T1000 (cell line): ENCODE measurements at places on chromosomes 3 and 15.

DNA sequence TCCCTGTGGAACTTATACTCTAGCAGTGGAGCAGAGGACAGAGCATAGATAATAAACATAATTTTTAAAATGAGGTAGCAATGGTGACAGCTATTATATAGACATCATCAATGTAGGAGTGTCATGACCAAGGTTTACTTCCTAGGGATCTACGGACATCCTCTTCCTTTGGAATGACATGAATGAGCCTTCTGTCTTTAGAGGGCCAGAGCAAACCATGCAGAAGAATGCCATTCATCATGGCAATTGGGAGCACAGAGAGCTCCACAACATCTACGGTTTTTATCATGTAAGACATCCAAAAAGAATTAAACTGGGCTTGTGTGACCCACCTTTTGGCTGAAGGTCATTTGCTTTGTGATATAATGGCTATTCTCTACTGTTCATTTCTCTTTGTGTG, 30.1 kb upstream of the CAPN3 start:
- no peak for DNase-seq

DNA sequence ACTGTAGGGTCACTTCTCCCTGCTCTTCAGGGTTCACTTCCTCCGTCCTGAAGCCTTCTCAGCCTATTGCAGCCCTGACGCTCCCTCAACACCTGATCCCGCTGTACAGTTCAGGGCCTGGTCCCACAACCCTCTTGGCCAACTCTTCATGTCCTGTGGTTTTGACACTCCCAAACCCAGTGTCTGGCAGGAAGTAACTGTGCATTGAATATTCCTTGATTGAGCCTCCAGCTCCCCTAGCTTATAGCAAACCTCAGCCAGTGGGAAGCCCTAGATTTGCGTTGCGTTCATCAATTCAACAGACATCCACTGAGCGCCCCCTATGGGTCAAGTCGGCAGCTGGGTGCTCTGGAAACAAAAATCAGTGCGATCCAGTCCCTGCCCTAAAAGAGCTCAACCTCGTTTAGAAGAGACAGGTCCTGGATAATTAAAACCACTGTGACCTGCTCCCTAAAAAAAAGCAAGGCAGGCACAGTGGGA, 13.5 kb downstream of the UBAP1L start:
- no peak for DNase-seq

- DNase-seq = no peak
Observed at GRCh38 chr3:127915937-127916493, 983 bp downstream of the KBTBD12 start.

DNA sequence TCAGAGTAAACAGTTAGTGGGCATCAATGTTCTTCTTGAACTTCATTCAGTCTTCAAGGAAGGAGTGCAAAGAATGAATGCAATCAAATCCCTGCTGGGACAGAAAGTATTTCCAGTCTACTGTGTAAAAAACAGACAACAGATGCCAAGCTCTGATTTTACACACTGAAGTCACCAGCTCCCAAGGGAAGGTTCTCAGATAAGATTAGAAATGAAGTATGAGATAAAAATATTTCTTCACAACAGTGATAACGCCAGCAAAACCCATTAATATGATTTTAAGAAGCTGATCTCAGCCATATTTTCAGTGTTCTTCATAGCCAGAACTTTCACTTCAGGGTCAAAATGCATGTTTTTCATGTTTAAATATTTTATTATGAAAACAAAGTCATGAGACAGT, 265.6 kb downstream of the CTNNB1 start:
- DNase-seq = no peak

DNA sequence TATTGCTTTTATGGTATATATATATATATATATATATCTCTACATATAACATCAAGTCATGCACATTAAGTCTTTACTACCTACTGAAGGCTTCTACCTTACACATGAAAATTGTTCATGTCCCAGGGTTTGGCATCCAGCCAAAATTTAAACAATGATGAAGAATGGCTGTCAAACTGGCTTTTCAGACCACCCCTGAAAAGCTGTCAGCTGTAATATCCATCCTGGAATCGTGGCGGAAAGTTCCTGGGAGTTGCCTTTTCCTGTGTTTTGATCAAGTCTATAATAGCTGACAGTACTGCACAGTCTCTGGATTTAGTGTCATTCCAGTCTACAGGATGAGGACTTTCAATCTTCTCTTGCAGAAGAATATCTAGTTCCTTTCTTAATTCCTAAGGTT, 48.3 kb downstream of the DHX36 start:
- no peak for DNase-seq

- peak; percentile 25 for DNase-seq
Observed at GRCh38 chr3:10371167-10371566, 50.3 kb upstream of the SEC13 start.

DNA sequence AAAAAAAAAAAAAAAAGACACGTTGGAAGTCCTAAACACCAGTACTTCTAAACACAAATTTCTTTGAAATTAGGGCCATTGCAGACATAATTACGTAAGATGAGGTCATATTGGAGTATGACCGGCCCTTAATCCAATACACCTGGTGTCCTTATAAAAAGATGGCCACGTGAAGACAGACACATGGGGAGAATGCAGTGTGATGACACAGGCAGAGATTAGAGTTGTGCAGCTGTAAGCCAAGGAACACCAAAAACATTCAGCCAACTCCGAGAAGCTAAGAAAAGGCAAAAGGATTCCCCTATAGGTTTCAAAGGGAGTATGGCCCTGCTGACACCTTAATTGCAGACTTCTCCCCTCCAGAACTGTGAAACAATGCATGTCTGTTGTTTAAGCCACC, 379.0 kb upstream of the PDZRN3 start:
- DNase-seq = no peak

GRCh38 chr3:27903446-27903845, 181.3 kb upstream of the EOMES start:
- DNase-seq = no peak

GRCh38 chr15:100869151-100869999, 10.3 kb upstream of the ALDH1A3 start:
- DNase-seq = no peak

DNA sequence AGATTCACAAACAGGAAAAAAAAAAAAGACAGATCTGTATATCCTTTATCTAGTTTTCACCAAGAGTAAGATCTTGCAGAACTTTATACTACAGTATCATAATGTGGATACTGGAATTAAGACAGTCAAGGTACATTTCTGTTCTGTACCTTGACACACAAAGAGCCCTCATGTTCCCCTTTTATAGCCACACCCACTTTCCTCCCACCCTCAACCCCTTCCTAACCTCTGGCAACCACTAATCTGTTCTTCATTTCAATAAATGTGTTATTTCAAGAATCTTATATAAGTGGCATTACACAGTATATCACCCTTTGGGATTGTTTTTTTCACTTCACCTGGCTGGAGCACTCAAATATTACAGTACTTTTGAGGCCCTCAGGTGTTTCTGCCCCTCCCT, 3.6 kb upstream of the RAB6B start:
- DNase-seq = no peak

- peak; percentile 44 for DNase-seq
Observed at GRCh38 chr3:130658678-130659077, 88.0 kb downstream of the PIK3R4 start.

DNA sequence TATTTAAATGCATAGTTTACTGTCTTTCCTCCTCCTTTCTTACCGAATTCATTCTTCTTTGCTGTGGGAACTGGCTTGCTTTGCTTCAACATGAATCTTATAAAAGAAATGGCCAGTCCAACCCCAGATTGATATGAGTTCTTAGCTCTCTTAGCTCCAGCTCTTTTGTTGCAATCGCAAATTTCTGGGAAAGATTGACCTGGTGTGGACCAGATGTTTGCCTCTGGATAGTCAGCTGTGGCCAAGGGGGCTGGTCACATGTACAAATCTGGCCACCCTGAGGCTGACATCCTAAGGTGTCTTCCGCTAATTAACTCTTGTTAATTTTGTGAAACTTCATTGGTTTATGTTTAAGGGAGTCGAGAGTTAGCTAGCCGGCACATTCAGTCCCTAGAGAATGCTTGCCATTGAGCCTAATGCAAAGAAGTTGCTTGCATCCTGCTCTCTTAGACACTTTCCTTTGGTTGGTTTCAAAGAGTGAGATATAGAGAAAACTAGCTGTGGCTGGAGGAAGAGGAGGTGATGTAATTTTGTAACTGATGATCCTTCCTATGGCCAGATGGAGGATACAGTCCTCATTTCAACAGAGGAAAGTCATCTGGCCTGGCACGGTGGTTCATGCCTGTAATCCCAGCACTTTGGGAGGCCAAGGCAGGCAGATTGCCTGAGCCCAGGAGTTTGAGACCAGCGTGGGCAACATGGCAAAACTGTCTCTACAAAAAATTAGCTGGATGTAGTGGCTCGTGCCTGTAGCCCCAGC, 162.4 kb downstream of the ADAMTSL3 start:
- DNase-seq = no peak

GRCh38 chr15:38872732-38873131, 308.1 kb upstream of the RASGRP1 start:
- no peak for DNase-seq

DNA sequence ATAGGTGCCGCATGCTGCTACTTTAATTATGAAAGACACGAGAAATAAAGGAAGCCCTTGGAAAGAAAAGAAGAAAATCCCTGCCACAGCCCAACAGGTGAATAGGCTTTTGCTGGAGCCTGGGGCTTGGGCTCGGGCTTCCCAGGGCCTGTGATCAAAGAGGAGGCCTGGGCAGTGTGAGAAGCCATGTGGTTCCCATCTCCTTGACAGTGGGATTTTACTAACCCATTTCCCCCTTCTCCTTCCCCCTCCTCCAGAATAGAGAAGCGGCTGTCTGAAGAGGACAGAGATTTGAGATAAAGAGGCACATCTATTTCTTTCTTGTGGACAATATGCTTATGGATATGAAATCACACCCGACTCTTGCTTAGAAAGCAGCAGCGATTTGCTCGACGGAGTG, 369.1 kb downstream of the MCTP2 start:
- no peak for DNase-seq

- no peak for DNase-seq
Observed at GRCh38 chr15:77599899-77600298, 32.8 kb downstream of the LINGO1 start.

- no peak for DNase-seq
Observed at GRCh38 chr15:76190070-76190564, 121.2 kb downstream of the ETFA start.

DNA sequence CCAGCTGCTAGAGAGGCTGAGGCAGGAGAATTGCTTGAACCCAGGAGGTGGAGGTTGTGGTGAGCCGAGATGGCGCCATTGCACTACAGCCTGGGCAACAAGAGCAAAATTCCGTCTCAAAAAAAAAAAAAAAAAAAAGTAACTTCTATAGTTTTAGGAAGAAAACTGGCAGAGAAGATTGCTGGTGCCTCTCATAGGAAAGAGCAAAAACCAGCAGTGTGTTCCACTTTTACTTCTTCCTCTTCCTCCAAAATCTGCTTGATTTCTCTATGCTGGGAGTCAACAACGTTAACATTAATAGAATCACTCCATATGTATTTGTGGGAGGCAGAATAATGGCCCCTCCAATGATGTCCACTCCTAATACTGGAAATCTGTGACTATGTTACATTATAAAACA, 12.5 kb upstream of the NR1D2 start:
- no peak for DNase-seq

GRCh38 chr3:16817197-16817596, 67.6 kb upstream of the PLCL2 start:
- DNase-seq = no peak

- no peak for DNase-seq
Observed at GRCh38 chr3:117910820-117911521, 1123.7 kb downstream of the IGSF11 start.

DNA sequence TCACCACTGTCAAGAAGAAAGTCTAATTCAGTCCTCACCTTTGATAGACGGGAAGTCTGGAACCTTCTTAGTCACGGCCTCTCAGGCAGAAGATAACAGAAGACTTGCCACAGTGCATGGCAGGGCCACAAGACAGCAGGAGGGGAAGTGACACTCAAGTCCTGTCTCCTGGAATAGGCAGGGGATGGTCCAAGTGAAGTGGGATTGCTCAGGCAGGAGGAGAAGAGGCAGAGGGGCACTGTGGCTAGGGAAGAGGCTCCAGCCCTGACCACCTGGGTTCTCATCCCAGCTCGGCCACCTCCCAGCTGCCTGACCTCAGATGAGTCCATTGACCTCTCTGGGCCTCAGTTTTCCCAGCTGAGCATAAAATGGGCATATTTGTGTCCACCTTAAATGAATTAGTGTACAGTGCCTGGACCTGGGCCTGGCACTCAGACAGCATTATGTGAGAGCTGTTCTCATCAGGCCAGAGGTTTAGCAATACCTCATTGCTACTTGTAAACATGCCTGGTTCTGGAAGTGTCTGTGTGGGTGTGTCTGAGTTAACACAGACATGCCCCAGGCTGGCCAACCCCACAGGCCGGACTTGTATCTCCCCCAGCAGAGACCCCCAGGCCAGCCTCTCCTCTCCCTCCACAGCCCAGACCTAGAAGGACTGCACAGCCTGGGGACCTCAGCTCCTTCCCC, 11.5 kb upstream of the PCSK6 start:
- DNase-seq = no peak

DNA sequence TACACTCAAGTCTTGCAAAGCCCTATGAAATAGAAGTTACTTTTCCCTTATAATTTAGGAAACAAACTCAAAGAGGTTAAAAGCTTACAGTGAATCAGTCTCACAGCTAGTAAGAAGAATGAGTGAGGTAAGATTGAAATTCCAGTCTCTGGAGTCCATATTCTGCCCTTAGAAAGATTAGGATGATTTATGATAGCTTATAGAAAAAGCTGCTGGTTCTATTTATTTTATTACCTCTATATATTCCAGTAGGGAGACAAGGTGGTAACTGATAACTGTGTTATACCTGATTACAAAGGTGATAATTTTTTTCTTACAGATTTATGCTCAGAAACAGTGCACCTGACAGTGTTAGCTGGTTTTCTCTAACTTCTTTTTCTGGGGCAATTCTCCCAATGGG, 34.1 kb upstream of the SPESP1 start:
- no peak for DNase-seq

DNA sequence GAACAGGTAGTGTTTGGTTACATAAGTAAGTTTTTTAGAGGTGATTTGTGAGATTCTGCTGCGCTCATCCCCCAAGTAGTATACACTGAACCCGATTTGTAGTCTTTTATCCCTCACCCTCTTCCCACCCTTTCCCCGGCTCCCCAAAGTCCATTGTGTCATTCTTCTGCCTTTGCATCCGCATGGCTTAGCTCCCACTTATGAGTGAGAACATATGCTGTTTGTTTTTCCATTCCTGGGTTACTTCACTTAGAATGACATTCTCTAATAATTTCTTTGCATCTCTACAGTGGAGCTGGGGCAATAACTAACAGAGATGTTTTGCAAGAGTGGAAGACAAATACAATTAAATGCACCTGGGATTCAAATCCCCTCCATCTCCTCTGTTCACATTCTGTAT, 93.2 kb downstream of the TP63 start:
- DNase-seq = no peak

GRCh38 chr15:58396181-58396580, 35.6 kb upstream of the LIPC start:
- peak; percentile 32 for DNase-seq

DNA sequence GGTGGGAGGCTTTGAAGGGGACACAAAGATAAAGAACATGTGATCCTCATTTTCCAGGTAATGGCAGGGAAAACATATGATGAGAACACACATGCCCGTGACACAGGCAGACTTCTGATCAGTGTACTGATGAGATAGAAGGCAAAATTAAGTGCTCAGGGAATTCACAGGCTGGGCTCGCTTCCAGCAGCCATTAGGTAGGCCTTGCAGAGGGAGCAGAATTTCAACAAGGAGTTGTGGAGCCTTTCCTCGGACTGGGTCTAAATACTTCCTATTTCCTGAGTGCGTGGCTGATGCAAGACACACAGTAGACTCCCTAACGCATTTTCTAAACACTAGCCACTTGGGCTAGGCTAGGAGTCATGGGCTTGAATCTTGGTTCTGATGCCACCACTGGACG, 74.0 kb upstream of the ETV5 start:
- no peak for DNase-seq

GRCh38 chr15:23736033-23736673, 49.0 kb upstream of the NDN start:
- no peak for DNase-seq
